ENCODE measurements at places on chromosomes 4 and X.

GRCh38 chrX:37076983-37077382, 68.8 kb downstream of the FAM47C start:
- DNase-seq: no peak

GRCh38 chr4:76305971-76306881, at the start of gene STBD1:
Gene STBD1, plus strand, starts transcription at chr4:76306733. Its CDS starts 37 bp downstream, at chr4:76306770.
- peak; percentile 67 for DNase-seq

DNA sequence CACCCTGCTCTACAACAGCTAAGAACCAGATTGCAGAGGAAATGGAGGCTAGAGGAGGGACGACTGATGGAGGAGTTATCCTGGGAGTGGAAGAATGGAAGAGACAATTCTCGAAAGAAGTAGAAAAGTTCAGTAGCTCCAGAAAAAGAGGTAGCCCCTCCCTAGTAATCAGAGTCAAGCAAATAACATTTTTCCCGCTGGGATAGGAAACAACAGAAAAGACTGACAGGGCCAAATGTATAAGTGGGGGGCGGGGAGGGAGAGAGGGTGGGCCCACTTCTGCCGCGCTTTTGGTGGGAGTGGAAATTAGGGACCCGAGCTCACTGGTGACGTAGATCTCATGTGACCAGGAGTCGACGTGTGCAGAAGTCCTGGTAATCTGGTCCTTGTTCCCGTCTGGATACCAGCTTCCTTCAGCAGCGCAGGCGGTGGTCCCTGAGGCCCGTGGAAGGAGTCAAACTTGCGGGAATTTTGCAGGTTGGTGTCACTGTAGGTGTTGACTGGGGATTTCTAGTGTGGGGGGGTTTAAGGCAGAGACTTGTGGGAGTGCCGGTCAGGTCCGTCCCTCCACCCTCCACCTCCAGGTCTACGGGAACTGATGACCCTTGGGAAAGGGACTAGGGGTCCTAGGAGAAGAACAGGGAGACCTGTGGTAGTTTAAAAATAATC, at the start of gene TCEAL9:
Gene TCEAL9 (plus strand): TSS at position 377 of the 669 bp plus-strand sequence. CDS start 1,179 bp downstream, outside the sequence.
- peak; percentile 73 for DNase-seq

- no peak for DNase-seq
These were observed 224.7 kb downstream of the ANTXR2 start for GRCh38 chr4:79848329-79848728.

DNA sequence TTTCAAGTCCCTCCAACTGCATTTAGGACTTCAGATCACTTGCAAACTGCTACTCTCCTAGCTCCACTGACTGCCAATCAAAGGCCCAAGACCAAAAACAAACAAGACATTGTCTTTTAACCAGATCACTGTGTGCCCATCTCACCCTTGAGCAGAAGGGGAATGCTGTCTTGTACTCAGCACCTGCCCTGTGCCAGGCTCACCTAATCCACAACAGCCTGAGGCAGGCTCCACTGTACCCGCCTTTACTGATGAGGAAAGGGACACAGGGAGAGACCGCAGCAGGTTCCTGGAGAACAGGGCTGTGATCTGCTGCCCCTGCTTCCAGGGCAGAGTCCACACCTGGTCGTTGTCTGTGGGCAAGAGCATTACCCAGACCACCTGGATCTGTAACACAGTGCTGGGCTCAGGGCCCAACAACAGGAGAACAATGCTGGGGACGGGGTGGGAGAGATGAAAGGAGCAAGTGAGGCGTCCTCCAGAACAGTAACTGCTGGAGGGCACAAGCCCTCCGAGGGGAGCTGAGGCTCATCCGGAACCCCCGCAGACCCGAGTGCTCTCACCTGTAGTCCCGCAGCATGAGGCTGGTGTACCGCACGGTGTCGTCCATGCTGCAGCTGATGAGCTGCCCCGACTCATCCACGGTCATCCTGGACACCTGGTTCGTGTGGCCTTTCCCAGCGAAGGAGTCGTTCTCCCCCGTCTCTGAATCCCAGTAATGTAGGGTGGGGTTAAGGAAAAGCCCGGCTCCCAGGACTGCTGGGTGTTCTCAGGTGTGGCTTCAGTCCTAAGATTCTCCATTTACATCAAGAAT, 33.9 kb downstream of the WDR1 start:
- no peak for DNase-seq

GRCh38 chrX:117568238-117568637, 548.4 kb downstream of the KLHL13 start:
- DNase-seq: no peak

DNA sequence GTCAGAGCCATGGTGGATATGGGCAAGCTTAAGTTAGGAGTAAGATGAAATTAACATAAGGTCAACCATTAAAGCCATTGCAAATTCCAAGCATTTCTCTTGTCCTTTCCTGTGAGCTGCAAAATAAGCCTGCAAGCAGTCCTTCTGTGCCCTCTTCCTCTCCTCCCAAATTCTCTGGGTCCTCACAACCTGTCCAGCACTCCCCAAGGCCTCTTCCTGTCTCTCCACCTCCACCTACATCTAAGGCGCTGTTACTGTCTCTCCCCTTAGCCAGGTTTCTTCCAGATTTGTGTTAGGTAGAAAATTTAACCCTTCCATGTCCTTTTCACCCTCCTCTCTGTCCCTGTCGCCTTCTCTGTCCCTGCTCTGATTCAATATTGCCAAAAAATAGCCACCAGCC, 22.2 kb downstream of the ETDC start:
- DNase-seq: no peak

- no peak for DNase-seq
These were observed 207.1 kb downstream of the PPP3CA start for GRCh38 chr4:101140228-101140627.

GRCh38 chr4:95092766-95093165, 335.0 kb downstream of the BMPR1B start:
- no peak for DNase-seq

- DNase-seq: no peak
These were observed 913 bp upstream of the PRDM8 start for GRCh38 chr4:80196259-80196921.

DNA sequence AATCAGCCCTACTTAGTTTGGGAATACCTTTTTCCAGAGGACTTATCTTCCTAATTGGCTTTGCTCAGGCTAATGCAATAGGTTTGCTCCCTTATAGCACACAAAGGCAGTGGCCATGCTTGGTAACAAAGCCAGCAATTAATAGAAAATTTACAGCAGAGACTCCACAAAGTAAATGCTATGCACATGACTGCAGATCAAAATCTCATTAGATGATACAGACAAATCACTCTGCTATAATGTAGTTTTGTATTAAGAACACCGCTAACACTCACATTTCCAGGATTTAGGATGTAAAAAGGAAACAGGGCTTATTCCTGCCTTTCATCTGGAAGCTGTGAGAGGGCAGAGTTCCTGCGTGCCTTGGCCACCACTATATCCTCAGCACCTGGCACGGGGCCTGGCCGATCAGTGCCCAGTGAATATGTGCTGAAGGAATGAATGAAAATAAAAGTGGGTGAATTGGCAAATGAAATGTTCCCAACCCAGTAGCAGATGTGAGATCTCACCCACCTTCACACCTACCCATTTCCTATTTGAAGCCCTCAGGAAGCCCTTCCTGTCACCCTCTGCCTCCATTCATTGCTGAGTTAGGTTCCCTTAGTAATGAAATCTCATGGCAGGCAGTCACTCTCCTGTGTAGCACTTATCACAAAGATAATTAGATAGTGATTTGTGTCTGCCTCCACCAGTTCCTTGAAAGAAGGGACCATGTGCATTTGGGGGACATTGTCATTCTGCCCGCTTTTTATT, 5.1 kb downstream of the SEPTIN6 start:
- DNase-seq: no peak

GRCh38 chrX:40012868-40013265, 84.9 kb downstream of the BCOR start:
- DNase-seq: peak; percentile 55

DNA sequence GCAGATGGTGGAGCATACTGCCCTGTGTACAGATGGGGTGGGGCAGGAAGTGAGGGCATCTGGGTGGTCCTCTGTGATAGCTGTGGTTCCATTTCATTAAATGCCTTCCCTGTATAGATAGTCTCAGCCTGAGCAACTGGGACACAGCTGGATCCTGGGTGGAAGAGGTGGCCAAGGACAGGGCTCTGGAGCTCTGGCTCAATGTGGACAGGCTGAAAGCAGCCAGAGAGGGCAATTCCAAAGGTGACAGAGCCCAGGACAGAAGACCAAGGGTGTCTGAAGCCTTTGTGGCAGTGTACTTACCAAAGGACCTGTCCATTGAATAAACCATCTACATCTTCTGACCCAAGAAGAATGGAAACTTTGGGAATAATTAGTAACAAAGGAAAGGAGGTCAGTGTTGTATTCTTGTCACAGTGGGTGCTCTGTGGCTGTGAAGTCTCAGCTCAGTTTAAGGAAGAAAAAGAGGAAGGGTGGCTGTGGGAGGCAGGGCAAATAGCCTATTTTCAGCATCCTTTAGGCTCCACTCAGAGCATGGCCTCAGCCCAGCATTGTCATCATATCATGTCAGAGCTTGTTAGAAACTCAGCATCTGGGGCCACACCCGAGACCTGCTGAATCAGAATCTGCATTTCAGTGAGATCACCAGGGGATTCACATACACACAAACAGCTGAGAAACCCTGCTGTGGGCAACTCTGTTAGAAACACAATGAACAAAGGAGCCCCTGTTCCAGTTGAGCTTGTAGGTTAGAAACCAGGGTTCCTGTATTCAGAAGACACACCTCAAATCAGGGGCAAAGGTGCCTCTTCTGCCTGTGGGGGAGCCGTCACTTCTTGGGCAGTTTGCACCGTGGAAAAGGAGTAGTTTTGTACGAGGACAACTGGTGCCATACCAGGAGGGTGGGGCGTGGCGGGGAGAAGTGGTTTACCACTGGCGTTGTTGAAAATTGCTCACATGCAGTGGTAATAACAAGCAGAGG, 168.6 kb downstream of the PTTG2 start:
- peak; percentile 40 for DNase-seq

DNA sequence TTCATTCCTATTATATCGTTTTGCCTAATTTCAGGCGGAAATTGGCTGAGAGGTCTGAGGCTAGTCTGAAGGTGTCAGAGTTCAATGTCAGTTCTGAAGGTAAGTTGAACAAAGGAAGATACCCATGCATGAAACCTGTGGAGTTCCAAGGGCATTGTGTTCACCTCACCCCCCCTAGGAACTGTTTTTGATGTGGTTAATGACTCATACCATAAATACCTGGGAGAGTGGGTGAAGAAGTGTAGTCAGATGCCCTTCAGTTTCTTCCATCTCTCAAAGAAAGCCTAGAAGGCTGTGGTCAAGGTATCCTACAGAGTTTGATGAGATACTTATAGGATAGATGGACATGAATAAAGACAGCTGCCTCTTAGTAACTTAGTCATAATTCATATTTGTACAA, 2.7 kb downstream of the UTP14A start:
- DNase-seq: no peak

DNA sequence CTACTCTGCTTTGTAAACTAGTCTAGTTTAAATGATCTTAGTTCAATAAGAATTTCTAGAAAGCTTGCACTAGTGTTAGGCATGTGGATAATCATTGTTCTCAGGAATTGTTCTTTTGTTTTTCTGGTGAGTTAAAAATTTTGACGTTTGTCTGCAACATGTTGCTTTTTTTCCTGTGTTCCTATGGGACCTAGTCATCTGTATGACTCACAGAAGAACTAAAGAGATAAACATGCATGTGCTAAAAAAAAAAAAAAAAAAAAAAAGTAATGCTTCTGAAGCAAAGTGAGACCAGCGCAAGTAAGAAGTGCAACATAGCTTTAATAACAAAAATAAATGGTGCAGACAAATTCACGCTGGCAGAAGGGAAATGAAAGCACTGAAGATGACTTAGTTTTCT, 471.2 kb downstream of the IQCM start:
- DNase-seq: peak; percentile 31

DNA sequence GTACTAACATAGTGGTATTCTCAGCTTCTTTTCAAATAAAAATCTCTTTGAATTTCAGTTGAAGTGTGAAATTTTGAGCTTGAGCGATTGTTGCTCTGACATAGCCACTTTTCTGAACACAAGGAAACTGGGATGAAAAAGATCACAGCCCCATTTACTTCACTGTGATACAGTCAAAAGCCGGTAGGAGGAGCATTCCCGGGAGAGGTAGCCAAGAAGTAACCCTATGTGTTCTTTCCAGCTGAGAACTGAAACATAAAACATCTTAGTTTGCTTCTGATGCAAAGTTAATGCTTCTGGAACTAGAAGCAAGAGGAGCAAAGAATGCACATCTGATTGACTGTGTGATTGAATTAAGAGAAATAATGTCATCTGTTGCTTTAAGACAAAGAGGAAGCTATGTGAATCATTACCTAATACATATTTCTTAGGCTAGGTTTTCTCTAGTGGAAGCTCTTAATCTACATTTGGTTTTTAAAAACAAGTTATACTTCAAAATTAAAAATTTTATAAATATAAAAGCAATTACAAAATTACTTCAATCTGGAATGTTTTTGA, 88.3 kb upstream of the UNC5C start:
- DNase-seq: peak; percentile 11

DNA sequence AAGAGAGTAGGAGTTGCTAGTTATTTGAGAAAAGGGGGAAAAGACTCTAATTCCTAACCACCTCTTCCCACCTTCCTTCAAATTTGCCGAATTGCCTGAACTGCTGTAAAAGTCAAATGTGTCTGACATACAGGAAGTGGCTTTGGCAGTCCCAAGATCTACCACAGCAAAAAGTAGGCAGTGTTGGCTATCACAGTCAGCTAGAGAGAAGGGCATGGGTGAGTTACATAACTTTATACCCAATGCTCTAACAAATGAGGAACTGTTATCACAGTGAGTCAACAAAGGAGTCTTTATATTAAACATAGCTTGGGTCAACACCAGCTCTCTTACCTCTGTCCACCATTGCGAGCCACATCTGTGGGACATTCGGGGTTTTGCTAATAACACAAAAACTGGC, 2.4 kb upstream of the MBNL3 start:
- no peak for DNase-seq

All from iris pigment epithelial cell (primary cell).